Stimulated activated CD8-positive, alpha-beta memory T cell treated with anti-CD3 and anti-CD28 coated beads, Interleukin-2, amount 100 ng/mL, for 1 hour (primary cell): ENCODE measurements at places on chromosomes 3 and 15.

GRCh38 chr15:75830910-75831805, 12.1 kb upstream of the UBE2Q2 start:
- DNase-seq, result no peak

DNA sequence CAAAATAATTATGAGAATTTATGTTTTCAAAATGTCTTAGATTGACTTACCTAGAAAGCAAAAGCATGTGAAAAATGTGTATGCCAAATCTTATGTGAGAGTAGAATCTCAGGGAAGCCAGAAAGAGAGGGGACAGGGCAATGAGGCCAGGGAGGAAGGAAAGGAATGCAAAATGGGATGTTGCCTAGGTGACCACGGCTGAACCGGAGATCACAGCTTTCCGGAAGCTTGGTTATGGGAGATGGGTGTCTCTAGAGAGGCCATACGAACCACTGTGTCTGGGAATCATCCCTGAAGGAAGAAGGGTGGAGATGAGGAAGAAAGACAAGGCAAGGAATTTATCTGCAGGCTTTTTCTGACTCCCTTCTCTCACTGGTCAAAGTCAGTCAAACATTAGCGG, 76.0 kb downstream of the SUCLG2 start:
- no peak for DNase-seq

DNA sequence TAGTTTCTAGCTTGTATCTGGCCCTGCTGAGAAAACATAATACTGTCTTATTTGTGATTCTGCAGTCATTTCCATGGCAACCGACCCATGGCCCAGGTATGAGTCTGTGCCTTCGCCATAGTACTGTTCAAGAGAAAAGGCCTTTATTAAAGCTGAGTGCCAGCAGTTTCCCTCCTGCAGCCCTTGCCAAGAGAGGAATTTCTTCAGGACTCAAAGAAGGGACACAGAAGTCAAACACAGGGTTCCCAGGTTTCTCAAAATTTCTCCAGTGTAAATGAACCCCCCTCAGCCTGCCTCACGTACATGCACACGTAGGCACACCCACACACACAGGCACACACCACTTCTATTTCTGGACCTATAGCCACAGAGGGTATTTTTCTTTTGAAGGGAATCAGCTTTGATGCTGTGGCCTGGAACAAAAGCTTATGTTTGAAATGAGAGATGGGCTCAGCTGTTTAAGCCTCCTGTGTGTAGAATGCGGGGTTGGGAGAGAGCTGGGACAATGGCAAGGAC, 269.2 kb downstream of the PDCD6IP start:
- no peak for DNase-seq

- DNase-seq, result no peak
These were observed 532.7 kb downstream of the SOX2 start for GRCh38 chr3:182244222-182244971.

DNA sequence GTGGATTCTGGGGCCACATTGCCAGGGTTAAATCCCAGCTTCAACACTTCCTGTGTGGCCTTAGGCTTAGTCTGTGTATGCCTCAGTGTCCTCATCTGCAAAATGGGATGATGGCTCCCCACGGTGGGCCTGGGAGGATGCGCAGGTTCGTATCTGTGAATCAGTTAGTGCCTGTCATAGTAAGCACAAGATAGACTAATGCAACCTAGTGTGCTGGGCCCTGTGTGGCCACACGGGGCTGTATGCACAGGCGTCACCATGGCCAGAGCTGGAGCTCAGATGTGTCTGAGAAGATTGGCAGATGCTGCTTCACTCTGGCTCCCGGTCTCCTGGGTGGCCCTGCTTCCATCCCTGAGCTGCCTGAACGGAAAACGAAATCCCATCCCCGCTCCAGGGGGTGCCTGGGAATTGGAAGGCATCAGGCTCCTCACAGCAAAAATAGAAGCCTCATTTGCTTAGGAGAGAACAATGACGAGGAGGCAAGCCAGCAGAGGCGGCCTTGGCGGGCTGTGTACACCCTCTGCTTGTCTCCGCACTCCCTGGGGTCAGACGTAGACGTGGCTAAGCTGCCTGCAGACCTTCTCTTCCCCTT, 103.6 kb downstream of the APBA2 start:
- no peak for DNase-seq

GRCh38 chr3:113927556-113927955, 20.3 kb upstream of the ZDHHC23 start:
- no peak for DNase-seq

- DNase-seq, result no peak
These were observed 22.7 kb upstream of the KNG1 start for GRCh38 chr3:186694288-186695032.

GRCh38 chr15:26767169-26767670, 5.6 kb downstream of the GABRB3 start:
- no peak for DNase-seq

DNA sequence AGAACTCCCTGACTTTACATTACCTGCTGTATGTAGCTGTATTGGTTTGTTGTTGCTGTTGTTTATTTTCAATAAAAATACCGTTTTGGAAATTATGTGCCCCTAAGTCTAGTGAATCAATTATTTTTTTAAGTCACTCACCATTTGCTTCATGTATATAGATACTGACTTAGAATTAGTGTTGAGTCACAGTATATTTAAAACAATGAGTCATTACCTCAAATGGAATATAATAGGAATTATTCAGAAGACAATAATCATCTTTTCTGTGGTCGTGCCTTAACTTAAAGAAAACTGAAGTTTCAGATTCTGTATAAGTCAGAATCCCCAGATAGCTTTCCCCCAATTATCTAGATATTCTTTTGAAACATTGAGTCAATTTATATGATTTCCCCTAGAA, 21.0 kb upstream of the ALDH1A2 start:
- DNase-seq, result no peak

GRCh38 chr3:104244680-104245220, 1122.0 kb upstream of the ALCAM start:
- no peak for DNase-seq

DNA sequence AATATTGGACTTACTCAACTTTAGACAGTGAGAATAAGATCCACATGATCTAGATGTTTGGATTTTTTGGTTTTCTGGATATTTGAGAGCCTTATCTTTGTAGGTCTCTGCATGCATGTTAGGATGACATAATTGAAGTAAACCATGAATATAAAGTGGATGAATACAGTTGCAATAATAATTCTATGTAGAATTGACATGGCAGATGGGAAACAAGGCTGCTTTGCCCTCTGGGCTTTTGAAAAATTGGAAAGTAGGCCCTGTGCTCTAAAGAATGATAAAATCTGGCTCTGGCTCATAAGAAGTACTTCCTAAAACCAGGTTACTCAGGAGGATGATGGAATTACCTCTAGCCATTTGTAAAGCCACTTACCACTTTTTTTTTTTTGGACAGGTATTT, 86.9 kb downstream of the ZNF609 start:
- no peak for DNase-seq

DNA sequence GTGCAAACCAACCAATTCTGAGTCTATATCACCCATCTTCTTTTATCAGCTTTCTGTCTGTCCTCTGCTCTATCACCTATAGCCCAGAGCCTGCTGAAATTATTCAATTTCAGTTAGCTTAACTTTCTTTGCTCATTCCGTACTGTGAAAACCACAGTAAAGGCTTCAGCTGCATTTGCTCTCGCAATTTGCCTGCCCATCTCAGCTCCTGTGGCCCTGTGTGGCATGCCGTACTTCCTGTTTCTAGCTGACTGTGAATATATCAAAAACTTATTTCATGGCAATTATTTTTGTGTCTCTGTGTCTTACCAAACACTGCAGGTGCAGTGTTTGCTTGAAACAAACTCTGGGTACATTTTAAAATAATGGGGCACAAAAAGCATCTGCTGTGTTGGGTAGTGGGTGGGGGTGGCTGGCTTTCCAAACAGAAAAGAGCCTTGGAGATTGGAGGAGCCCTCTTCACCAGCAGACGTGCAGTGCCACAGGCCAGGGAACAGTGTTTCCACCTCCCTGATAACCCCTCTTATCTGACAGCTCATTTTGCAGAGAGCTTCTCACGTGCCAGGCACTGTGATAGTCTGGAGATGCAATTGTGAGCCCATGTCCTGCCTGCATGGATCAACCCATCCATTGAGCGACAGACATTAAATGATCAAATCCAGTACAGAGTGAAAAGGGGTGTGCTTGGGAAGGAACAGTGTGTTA, 45.2 kb downstream of the GASK1A start:
- no peak for DNase-seq

DNA sequence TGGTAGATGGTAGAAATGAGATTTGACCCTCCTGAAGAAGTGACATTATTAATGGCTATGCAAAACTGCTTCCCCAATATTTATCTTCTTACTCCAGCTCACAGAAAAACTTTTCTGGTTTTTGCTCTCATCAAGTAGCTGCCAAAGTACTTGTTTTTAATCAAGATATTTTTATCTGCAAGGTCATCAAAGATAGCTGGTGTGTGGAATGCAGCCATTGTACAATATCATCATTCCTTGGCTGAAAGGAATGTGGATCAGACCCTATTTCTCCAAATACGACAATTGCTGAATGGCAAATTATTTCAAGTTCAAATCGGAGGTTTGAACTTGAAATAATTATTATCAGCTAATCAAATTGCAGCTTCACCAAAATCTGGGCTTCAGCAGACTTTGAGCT, 126.9 kb upstream of the SLC7A14 start:
- no peak for DNase-seq

DNA sequence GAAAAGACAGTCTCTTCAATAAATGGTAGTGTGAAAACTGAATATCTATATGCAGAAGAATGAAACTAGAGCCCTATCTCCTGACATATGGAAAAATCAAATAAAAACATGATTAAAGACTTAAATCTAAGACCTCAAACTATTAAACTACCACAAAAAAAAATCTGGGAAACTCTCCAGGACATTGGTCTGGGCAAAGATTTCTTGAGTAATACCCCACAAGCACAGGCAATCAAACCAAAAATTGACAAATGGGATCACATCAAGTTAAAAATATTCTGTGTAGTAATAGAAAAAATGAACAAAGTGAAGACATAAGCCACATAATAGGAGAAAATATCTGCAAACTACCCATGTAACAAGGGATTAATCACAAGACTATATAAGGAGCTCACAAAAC, 286.4 kb downstream of the TBC1D5 start:
- DNase-seq, result no peak

DNA sequence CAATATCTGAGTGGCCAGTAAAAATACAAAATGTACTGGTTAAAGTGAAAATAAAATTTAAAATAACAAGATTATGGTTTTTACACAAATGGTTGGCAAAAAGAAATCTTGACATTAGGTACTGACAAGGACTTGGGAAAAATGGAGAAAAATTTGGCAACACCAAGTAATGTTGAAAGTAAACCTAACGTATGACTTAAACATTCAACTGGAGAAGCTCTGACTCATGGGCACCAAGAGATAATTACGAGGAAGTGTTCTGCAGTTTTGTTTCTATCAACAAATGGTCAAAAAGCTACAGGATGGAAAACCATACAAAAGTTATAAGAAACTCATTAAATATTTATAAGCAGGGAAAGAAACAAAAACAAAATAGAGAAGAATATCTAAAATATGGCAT, 177.7 kb downstream of the ZNF385D start:
- no peak for DNase-seq

DNA sequence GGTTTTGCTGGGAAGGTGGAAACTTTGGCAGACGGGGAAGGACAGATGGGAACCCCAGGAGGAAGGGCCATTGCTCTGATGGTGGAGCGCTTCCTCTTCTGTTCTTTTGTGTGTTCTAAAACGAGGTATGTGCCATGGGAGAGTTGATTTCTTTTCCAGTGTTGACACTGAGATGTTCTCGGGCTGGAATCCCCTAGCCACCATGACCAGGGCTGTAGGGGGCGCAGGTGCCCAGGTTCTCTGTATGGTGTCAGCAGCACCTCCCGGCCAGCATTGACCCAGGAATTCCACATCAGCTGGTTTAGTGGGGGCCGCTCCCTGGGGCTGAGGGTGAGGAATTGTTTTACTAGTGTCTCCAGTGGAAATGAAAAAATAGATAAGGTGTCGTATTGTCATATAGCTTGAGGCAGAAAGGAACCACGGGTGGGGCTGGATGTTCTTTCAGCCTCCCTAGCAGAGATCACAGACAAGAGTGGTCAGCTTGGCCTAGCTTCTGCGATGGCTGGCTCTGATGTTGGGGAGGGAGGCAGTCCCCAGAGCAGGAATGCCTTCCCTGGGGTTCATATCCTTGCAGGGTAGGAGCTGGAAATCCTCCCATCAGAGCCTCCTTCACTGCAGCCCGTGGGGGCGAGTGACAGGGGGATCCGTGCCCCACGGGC, 34.2 kb upstream of the ACAD9 start:
- DNase-seq, result no peak

- no peak for DNase-seq
These were observed 41.7 kb upstream of the MYO5C start for GRCh38 chr15:52337198-52337853.

DNA sequence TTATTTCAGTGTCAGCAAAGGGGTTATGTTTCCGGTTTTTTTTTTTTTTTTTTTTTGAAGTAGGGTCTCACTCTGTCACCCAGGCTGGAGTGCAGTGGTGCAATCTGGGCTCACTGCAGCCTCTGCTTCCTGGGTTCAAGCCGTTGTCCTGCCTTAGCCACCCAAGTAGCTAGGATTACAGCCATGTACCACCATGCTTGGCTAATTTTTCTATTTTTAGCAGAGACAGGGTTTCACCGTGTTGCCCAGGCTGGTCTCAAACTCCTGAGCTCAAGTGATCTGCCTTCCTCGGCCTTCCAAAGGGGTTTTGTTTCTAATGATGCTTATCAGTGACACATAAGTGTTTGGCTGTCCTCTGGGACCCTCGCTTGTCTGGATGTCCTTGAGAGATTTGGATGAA, 235.7 kb upstream of the C2CD4B start:
- DNase-seq, result no peak

DNA sequence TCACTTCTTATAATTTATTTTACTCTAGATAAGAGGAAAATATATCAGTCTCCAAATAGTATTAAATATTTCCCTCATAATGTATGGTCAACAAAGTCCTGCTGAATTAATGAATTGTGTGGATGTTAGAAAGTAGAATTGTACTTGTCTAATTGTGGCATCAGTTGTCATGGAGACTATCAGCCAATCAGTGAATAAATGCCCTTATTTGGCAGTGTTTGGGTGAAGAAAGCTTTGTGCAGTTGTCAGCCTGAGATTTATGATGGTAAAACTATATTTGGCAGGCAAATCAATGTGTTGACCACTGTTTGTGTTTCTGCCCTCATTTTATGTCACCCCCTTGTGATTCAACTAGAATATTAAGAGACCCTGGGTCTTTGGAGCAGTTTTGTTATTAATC, 293.6 kb upstream of the MDFIC2 start:
- DNase-seq, result no peak

GRCh38 chr3:157129803-157130466, 30.0 kb downstream of the CCNL1 start:
- DNase-seq, result no peak

- no peak for DNase-seq
These were observed 119.4 kb downstream of the FEZF2 start for GRCh38 chr3:62253971-62254370.

GRCh38 chr15:40038275-40038637, 725 bp downstream of the SRP14 start:
- DNase-seq, result no peak
